B cell (primary cell): ENCODE measurements at places on chromosomes 16 and 17. TPM values are rescaled to one million over a fixed set of nuclear protein-coding genes. Genes with fewer than 3 reads are reported as not detected.

DNA sequence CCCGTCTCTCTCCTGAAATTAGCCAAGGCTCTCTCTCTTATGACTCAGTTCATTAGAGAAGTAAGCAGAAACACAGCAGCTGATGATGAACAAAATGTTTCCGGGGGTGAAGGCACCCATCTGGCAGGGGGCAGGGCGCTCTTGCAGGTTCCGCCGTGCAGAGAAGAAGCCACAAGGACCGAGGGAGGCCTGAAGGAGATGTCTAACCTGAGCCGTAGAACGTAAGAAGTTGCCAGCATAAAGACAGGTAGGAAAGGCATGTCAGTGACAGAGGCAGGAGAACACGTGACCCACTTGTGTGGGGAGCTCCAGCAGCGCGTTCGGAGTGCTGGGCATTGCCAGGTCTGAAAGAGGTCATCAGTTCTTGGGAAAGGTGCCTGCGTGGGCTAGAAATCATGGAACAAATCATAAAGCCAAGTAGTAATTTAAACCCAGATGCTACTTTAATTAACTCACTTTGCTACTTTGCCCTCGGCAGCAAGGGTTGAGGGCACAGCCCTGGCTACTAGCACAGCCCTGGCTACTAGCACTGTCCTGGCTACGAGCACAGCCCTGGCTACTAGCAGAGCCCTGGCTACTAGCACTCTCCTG, 198.6 kb downstream of the RPTOR start:
- no peak for DNase-seq
- H3K4me3 ChIP-seq: no peak overlapping the region
- H3K27ac ChIP-seq: no peak overlapping the region
- no peaks in the 10 kb centered on the region for H3K36me3 ChIP-seq
- H3K4me1 ChIP-seq: peaks cover 16% of the 10 kb centered on the region

GRCh38 chr17:5249615-5250014, 15.0 kb upstream of the SCIMP start:
- no peak overlapping the region for H3K27ac ChIP-seq
- H3K36me3 ChIP-seq: no peaks in the 10 kb centered on the region
- no peaks in the 10 kb centered on the region for H3K27me3 ChIP-seq
- no peak overlapping the region for H3K4me3 ChIP-seq
- peak; percentile 84 for DNase-seq

- DNase-seq: no peak
- no peaks in the 10 kb centered on the region for H3K27me3 ChIP-seq
- H3K4me1 ChIP-seq: peaks cover 16% of the 10 kb centered on the region
- H3K36me3 ChIP-seq: no peaks in the 10 kb centered on the region
These were observed 82.6 kb downstream of the C16orf95 start for GRCh38 chr16:87234601-87235000.

The TANGO6 gene
- 6.1 and 8.0 TPM in 2 replicates for polyA plus RNA-seq

The OTOP3 gene
- not detected in 2 replicates for polyA plus RNA-seq

The NDRG4 gene
- 0.97 and 1.1 TPM in 2 replicates for polyA plus RNA-seq

- no peak overlapping the region for H3K27ac ChIP-seq
- no peaks in the 10 kb centered on the region for H3K4me1 ChIP-seq
- H3K27me3 ChIP-seq: no peaks in the 10 kb centered on the region
- no peak overlapping the region for H3K4me3 ChIP-seq
These were observed 32.8 kb downstream of the HELZ start for GRCh38 chr17:67212231-67212630.

- no peaks in the 10 kb centered on the region for H3K4me1 ChIP-seq
- no peak for DNase-seq
- no peak overlapping the region for H3K4me3 ChIP-seq
- H3K27ac ChIP-seq: no peak overlapping the region
- no peaks in the 10 kb centered on the region for H3K27me3 ChIP-seq
These were observed 12.0 kb upstream of the BCAS3 start for GRCh38 chr17:60665602-60666001.

DNA sequence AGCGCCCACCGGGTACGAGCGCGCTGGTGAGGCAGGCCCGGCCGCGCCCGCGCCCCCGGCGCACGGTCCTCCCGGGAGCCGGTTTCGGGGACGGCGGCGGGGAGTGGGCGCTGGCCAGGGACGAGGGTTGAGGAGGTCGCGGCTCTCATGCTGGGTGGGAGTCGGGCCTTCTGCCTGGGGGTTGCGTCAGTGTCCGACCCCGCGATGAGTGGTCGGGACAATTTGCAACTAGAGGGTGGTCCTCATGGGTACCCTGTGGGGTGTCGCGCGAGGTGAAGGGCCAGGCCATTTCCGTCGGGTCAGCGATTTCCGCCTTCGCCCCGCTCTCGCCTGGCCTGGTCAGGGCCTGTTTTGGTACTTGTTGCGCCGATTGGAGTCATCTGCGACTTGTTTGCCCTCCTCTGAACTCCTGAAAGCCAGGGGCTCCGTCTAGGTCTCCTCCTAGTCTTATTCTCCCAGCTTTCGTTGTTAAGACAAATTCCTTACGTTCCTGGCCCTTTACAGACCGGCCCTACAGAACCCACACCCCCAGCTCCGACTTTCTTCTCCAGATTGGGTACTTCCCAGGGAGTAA, 14.9 kb downstream of the NAA60 start:
- H3K36me3 ChIP-seq: no peaks in the 10 kb centered on the region
- H3K27ac ChIP-seq: peak overlapping the region; percentile 49
- peak overlapping the region; percentile 34 for H3K4me3 ChIP-seq
- no peaks in the 10 kb centered on the region for H3K27me3 ChIP-seq
- H3K4me1 ChIP-seq: peaks cover 39% of the 10 kb centered on the region

The KRT24 gene
- polyA plus RNA-seq: not detected in 2 replicates

- no peaks in the 10 kb centered on the region for H3K4me1 ChIP-seq
- H3K27me3 ChIP-seq: no peaks in the 10 kb centered on the region
- DNase-seq: peak; percentile 78
- H3K36me3 ChIP-seq: no peaks in the 10 kb centered on the region
- H3K4me3 ChIP-seq: no peak overlapping the region
These were observed 90.8 kb upstream of the TOB1 start for GRCh38 chr17:50956750-50957523.

GRCh38 chr17:57604771-57605674, 140.1 kb downstream of the CCDC182 start:
- H3K27me3 ChIP-seq: no peaks in the 10 kb centered on the region
- no peak overlapping the region for H3K4me3 ChIP-seq
- H3K36me3 ChIP-seq: no peaks in the 10 kb centered on the region
- DNase-seq: peak; percentile 88
- peaks cover 44% of the 10 kb centered on the region for H3K4me1 ChIP-seq

GRCh38 chr16:85561248-85562092, 51.7 kb upstream of the GSE1 start:
- no peaks in the 10 kb centered on the region for H3K36me3 ChIP-seq
- H3K4me3 ChIP-seq: no peak overlapping the region
- peaks cover 22% of the 10 kb centered on the region for H3K4me1 ChIP-seq
- no peak overlapping the region for H3K27ac ChIP-seq
- no peak for DNase-seq

DNA sequence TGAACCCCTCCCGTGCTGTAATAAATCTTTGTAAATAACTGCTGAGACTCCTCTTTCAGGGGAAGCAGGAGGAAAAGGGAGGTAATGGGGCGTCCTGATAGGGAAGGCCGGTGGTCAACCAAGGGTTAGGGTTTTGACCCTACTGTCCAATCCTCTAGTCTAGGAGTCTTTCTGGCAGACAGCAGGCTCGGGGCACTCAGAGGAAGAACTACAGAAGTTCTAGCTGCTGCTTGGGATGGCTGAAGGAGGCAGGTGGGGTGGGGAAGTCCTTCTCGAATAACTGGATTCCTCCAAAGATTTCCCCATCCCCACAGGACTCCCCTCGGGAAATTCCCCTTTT, 387 bp upstream of the STARD3 start:
- H3K4me3 ChIP-seq: peak overlapping the region; percentile 76
- peak overlapping the region; percentile 89 for H3K27ac ChIP-seq
- DNase-seq: no peak
- no peaks in the 10 kb centered on the region for H3K36me3 ChIP-seq
- H3K4me1 ChIP-seq: peaks cover 61% of the 10 kb centered on the region
- peaks cover 3% of the 10 kb centered on the region for H3K27me3 ChIP-seq

The GDPD1 gene
- 0.95 and 1.3 TPM in 2 replicates for polyA plus RNA-seq

The MT1A gene
- polyA plus RNA-seq: not detected in 2 replicates

DNA sequence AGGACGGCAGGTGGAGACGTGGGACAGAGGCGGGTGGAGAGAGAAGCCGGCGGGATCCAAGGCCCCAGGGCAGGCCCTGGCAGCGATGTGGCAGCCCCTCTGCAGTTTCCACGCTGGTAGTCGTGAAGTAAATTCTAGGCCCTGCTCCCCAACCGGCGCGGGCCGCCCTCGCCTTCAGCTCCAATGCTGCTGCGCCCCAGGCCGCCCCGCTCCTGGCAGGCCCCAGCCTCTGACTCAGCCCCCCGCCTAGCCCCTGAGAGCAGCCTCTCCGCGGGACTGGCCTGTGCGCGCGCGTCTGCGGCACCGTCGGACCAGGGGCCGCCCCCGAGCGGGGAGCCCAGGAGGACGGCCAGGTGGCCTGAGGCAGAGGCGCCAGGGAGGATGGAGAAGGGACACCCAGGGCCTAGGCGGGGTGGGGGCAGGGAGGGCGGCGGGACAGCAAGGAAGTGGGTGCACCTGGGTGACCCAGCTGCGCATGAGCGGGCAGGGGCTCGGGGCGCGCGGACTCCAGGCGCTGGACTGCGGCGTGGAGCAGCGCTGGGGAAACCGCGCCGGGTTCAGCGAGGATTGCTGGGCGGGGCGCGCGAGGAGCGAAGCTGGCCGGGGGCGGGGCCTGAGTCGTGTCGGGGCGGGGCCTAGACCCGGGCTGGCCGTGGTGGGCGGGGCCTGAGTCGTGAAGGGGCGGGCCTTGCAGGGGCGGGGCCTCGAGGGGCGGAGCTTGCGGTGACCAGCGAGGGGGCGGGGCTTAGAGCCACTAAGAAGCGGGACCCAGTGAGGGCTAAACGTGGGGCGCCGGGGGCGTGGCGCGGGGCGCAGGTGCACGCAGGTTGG, 29.6 kb downstream of the ZNF778 start:
- no peak overlapping the region for H3K4me3 ChIP-seq
- DNase-seq: peak; percentile 92
- no peak overlapping the region for H3K27ac ChIP-seq

The CASKIN2 gene
- 0.27 and 1.00 TPM in 2 replicates for polyA plus RNA-seq

The CHST4 gene
- polyA plus RNA-seq: not detected in 2 replicates

DNA sequence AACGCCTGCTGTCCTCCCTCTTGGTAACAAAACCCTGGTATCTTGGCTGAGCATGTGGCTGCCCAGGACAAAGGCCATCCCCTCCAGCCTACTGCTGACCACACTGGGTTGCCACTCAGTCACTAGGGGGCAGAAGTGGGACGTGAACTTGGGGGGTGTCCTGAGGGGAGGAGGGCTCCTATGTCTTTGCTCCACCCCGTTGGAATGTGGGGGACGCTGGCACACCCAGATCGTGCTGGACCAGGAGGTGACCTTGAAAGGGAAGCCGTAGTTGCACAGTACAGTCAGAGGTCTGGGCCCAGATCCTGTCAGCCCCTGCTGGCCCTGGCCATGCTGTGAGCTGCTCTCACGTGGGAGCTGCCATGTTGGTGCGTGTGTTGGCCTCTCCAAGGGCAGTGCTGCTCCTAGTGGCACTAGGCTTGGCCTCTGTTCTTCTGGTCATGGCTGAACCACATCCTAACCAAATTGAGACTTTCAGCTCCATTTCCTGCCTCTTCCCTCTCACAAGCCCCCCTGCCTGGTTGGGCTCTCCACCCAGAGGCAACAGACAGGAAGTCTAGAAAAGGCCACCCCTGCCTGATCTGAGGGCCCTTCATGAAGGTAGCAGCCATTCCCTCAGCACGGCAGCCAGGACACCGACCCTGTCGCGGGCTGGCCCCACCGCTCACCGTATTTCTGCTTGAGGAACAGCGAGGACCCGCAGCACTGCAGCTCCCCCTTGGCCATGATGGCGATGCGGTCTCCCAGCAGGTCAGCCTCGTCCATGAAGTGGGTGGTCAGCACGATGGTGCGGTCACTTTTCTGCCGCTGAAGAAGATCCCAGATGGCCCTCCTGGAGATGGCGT, 29.0 kb upstream of the RNPS1 start:
- no peak for DNase-seq
- no peak overlapping the region for H3K27ac ChIP-seq
- no peaks in the 10 kb centered on the region for H3K36me3 ChIP-seq
- no peaks in the 10 kb centered on the region for H3K4me1 ChIP-seq
- no peaks in the 10 kb centered on the region for H3K27me3 ChIP-seq
- H3K4me3 ChIP-seq: no peak overlapping the region

DNA sequence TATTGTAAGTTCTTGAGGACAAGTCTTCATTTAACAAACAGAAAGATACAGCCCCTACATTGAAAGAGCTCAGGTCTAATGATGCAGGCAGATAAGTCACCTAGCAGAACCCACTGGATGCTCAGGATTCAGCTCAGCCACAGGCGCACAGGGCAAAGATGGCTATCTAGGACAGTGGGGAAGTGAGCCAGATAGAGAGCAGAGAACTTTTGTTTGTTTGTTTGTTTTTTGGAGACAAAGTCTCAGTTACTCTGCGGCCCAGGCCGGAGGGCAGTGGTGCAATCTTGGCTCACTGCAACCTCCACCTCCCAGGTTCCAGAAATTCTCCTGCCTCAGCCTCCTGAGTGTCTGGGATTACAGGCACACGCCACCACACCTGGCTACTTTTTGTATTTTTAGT, 20.4 kb downstream of the METTL2A start:
- DNase-seq: no peak
- no peaks in the 10 kb centered on the region for H3K4me1 ChIP-seq
- peaks cover 38% of the 10 kb centered on the region for H3K36me3 ChIP-seq
- no peaks in the 10 kb centered on the region for H3K27me3 ChIP-seq
- H3K27ac ChIP-seq: no peak overlapping the region
- H3K4me3 ChIP-seq: no peak overlapping the region

DNA sequence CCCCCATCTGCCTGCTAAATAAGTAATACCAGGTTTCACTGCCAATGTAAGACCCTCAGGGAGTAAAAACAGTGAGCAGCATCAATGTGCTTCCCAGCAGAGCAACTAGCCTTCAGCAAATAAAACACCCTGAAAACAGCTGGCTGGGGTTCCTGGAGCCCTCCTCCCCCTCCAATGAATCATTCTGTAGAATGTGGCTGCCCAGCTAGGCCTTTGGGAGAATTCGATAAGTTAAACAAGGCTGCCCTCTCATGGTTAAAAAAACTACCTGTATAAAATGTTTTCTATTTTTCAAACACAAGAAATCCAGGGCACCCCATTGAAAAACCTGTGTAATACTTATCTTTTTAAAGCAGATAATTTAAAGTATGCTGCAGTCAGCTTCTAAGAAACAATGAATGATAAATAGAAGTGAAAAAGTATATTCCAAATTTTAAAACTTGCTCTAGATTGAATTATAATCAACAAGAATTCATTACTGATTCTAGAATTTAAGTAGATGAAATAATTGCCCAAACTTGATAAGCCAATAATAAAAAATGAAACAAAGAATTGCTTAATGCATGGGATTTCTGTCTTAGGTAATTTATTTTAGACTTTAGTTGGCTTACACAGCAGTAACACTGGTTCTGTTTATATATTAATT, 9.4 kb upstream of the TOM1L1 start:
- no peaks in the 10 kb centered on the region for H3K27me3 ChIP-seq
- H3K36me3 ChIP-seq: no peaks in the 10 kb centered on the region
- no peak overlapping the region for H3K27ac ChIP-seq
- no peaks in the 10 kb centered on the region for H3K4me1 ChIP-seq

The KDM6B gene
- 18.6 and 49.2 TPM in 2 replicates for polyA plus RNA-seq

The LITAFD gene
- polyA plus RNA-seq: not detected in 2 replicates

GRCh38 chr17:40872416-40872815, 5.4 kb upstream of the KRT12 start:
- H3K36me3 ChIP-seq: no peaks in the 10 kb centered on the region
- no peaks in the 10 kb centered on the region for H3K4me1 ChIP-seq
- DNase-seq: no peak
- H3K27ac ChIP-seq: no peak overlapping the region
- peaks cover 3% of the 10 kb centered on the region for H3K27me3 ChIP-seq
